ENCODE measurements at places on chromosomes 2 and 18.

DNA sequence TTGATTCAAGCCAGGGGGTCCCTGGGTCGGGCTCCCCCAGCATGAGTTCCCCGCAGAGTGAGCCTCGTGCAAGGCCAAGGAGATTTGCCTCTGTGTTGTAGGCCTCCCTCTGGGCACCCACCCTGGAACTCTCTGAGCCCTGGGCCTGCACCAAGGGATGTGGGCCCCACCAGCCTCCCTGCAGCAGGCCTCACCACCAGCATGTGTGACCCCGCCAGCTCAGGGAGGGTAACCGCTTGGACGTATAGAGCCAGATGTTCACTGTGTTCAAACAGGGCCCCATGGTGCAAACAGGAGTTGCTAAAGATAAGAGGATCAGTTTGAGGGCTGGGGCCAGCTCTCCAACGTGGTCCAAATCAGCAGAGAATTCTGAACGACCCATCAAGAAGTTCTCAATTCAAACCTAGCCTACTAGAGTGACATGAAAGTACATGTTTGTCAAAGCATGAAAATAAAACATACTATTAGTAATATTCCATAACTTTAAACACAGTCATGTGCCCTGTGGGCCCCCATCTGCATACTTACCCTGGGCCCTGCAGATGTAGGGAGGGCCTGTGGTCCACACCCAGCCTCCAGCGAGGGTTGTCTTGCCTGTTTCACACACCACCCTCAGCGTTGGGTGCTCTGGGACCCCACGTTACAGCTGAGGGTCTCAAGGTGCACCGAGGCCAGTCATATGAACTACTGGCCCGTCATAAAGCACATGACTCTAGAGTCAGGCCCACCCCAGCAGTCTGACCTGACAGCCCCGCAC is 5.5 kb upstream of the TUBB6 start:
- no peaks in the 10 kb centered on the region for H3K36me3 ChIP-seq
- peak; percentile 77 for DNase-seq
- H3K4me3 ChIP-seq = no peak overlapping the region
- H3K4me1 ChIP-seq = peaks cover 5% of the 10 kb centered on the region
- H3K27me3 ChIP-seq = peaks cover 8% of the 10 kb centered on the region
- no peak overlapping the region for H3K27ac ChIP-seq

- H3K4me1 ChIP-seq = no peaks in the 10 kb centered on the region
- no peaks in the 10 kb centered on the region for H3K27me3 ChIP-seq
- no peak for DNase-seq
- no peak overlapping the region for H3K27ac ChIP-seq
- H3K36me3 ChIP-seq = no peaks in the 10 kb centered on the region
Measured at GRCh38 chr2:6783238-6783614, 82.5 kb downstream of the CMPK2 start.

DNA sequence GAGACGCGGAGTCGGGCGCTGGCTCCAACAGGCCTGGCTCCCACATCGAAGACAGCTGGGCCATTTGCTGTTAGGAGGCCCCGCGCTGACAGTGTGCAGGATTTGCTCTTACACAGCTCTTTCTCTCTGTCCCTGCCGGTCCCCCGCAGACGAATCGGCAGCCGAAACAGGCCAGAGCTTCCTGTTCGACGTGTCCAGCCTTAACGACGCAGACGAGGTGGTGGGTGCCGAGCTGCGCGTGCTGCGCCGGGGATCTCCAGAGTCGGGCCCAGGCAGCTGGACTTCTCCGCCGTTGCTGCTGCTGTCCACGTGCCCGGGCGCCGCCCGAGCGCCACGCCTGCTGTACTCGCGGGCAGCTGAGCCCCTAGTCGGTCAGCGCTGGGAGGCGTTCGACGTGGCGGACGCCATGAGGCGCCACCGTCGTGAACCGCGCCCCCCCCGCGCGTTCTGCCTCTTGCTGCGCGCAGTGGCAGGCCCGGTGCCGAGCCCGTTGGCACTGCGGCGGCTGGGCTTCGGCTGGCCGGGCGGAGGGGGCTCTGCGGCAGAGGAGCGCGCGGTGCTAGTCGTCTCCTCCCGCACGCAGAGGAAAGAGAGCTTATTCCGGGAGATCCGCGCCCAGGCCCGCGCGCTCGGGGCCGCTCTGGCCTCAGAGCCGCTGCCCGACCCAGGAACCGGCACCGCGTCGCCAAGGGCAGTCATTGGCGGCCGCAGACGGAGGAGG is 3.5 kb downstream of the GDF7 start:
- peaks cover 3% of the 10 kb centered on the region for H3K36me3 ChIP-seq
- H3K4me3 ChIP-seq = no peak overlapping the region
- no peak overlapping the region for H3K27ac ChIP-seq
- peaks cover 31% of the 10 kb centered on the region for H3K4me1 ChIP-seq

- no peaks in the 10 kb centered on the region for H3K4me1 ChIP-seq
- no peak for DNase-seq
- H3K4me3 ChIP-seq = no peak overlapping the region
- H3K27me3 ChIP-seq = no peaks in the 10 kb centered on the region
- no peaks in the 10 kb centered on the region for H3K36me3 ChIP-seq
- no peak overlapping the region for H3K27ac ChIP-seq
Measured at GRCh38 chr18:42480441-42480840, 525.4 kb downstream of the PIK3C3 start.

DNA sequence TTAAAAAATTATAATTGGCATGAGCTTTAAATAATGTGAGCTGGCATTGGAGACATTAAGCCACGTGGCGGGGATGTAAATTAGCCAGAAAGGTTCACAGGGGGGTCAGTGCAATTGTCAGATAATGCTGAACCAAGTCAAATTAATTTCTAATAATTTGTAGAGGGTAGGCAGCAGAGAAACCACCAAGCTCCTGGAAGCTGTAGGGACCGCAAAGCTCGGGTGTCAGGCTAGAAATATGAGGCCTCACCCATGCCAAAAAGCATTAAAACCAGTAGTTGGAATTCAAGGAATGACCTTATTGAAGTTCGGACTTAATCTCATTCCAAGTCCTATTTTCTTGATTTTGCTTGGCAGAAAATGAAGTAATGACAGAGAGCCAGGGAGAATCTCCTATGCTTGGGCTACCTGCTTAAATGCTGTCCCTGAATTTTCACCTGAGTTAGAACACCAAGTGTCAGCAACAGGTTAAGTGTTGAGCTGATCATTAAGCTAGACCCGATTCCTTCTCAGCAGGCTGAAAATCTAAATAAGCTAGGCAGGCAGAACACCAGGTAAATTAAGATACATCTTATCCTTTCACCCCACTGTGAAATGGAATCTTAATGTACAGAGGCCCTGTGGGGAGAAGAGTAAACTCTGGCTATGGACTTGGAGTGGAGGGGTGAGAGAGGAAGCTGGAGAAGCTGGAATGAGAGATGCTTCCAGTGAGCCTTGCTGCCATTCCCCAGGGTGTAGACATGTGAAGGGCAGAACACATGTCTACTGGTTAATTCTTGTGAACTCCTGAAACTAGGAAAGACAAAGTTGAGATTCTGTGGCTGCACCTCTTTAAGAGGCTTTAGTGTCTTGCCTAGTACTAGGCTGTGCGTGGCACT is 520.0 kb downstream of the SLC4A3 start:
- no peak overlapping the region for H3K4me3 ChIP-seq
- no peak for DNase-seq
- H3K36me3 ChIP-seq = no peaks in the 10 kb centered on the region
- H3K27me3 ChIP-seq = no peaks in the 10 kb centered on the region

GRCh38 chr2:234745347-234745746 is 206.5 kb upstream of the SH3BP4 start:
- no peaks in the 10 kb centered on the region for H3K27me3 ChIP-seq
- H3K4me1 ChIP-seq = no peaks in the 10 kb centered on the region
- DNase-seq = no peak
- H3K36me3 ChIP-seq = no peaks in the 10 kb centered on the region
- no peak overlapping the region for H3K27ac ChIP-seq

DNA sequence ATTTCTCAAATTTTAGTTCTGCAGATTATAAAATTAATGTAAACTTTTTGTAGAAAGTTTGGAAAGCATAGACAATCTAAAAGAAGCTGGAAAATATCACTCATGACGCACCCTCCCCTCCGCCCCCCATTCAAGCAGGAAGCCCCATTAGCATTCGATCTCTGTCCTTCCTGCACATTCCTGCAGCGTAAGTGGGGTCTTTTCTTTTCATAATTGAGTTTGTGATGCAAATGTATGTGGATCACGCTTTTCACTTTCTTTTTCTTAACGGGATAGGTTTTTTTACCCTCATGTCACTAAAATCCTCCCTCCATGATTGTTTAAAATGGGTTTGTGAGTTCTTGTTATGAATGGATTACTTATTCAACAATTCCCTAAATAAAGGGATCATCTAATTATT is 181.7 kb upstream of the HDAC4 start:
- no peaks in the 10 kb centered on the region for H3K27me3 ChIP-seq
- H3K4me3 ChIP-seq = no peak overlapping the region
- no peaks in the 10 kb centered on the region for H3K36me3 ChIP-seq

GRCh38 chr18:13539050-13539449 is 187.3 kb downstream of the FAM210A start:
- no peaks in the 10 kb centered on the region for H3K27me3 ChIP-seq
- no peak overlapping the region for H3K4me3 ChIP-seq
- peak overlapping the region; percentile 74 for H3K27ac ChIP-seq
- H3K36me3 ChIP-seq = no peaks in the 10 kb centered on the region
- peak; percentile 10 for DNase-seq

- DNase-seq = peak; percentile 97
- H3K4me1 ChIP-seq = no peaks in the 10 kb centered on the region
- H3K27ac ChIP-seq = peak within 1 kb of the TSS; percentile 82
- peaks cover 11% of the 10 kb centered on the region for H3K36me3 ChIP-seq
Measured at GRCh38 chr2:73779467-73780236, at the start of gene DUSP11. Gene DUSP11, minus strand, starts transcription at chr2:73780103. Its CDS starts 129 bp downstream, at chr2:73779974.

GRCh38 chr2:197615016-197615652 is 60.3 kb downstream of the RFTN2 start:
- H3K27ac ChIP-seq = no peak overlapping the region
- no peaks in the 10 kb centered on the region for H3K4me1 ChIP-seq
- H3K27me3 ChIP-seq = no peaks in the 10 kb centered on the region
- DNase-seq = no peak
- H3K36me3 ChIP-seq = no peaks in the 10 kb centered on the region

DNA sequence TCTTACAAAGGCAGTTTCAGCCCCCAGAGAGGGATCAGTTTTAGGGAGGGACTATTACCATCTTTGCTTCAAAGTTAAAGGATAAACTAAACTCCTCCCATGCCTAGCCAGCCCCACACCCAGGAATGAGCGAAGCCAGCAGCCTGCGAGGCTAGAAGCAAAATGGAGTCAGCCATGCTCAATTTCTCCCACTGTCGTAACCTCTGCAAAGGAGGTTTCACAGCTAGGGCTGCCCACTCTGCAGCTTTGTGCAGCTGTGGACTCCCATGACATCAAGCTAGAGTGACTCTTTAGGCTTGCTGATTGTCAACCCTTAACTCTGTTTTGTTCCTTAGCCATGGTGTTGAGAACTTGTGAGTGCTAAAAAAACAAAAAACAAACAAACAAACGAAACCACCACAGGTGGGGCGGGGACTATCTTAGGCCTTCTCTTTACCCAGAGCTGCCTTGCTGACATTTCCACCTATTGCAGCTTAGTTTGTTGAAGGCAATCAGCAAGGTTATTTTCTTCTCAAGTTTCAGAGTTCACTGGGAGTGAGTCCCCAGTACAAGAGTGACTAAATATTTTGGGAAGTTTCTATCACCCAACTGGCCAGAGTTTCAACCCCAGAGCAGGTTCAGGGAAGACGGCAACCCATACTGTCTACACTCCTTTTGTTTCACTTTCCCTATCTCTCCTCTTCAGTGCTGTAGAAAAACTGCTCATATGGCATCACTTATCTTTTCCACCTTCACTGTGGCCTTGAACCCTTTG is 592.1 kb downstream of the XIRP2 start:
- H3K4me3 ChIP-seq = no peak overlapping the region
- no peaks in the 10 kb centered on the region for H3K4me1 ChIP-seq
- H3K27me3 ChIP-seq = no peaks in the 10 kb centered on the region
- no peak for DNase-seq
- no peaks in the 10 kb centered on the region for H3K36me3 ChIP-seq

DNA sequence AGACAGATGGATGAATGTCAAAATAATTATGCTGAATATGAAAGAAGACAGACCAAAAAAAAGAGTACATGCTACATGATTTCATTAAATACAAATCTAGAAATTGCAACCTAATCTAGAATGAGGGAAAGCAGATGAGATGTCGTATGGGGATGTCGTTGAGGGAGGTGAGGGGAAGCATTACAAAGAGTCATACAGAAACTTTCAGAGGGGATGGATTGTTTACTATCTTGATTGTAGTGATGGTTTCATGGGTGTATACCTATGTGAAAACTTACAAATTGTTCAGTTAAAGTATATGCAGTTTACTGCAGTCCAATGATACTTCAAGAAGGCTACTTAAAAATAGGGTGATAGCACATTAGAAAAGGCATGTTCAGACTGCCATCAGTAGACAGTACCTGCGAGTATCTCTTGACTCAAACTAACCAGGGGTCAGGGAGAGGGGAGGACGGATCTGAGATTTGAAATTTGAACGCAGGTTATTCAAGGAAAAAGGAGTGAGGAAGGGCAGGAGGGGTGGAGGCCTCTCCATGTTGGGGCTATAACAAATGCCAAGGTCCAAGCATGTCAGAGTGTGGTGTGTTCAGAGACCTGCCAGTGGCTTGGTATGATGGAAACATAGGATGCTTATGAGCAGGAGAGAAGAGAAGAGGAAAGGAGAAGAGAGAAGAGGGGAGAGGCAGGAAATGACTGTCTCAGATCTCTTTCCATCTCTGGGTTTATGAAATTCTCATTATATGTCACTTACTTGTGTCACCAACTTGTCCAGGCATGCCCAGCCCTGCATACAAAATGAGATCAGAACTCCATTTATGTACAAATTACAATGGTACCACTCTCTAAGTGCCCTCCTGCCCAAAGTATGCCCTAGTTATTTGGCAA is 257.3 kb upstream of the CXCR4 start:
- no peaks in the 10 kb centered on the region for H3K36me3 ChIP-seq
- no peak overlapping the region for H3K27ac ChIP-seq
- H3K4me3 ChIP-seq = no peak overlapping the region
- H3K27me3 ChIP-seq = no peaks in the 10 kb centered on the region

DNA sequence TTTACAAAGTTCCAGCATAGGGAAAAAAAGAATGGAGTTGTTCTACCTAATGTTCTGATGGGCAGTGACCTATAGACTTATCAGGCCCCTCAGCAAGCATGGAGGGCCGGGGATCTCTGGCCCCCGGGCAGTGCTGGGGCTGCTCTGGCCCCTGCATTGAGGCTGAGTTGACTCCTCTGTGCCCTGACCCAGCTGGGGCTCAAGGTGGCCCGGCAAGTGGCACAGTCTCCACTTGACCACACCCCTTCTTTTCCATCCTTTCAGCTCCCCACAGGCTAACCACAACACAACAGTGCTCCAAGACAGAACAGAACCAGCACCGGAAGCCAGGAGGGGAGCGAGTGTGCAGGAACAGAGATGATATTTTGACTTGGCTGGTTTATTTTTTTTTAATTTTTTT is 19.9 kb downstream of the TOGARAM2 start:
- no peak overlapping the region for H3K27ac ChIP-seq
- peaks cover 3% of the 10 kb centered on the region for H3K27me3 ChIP-seq
- H3K36me3 ChIP-seq = no peaks in the 10 kb centered on the region
- H3K4me1 ChIP-seq = no peaks in the 10 kb centered on the region

Measured in liver (tissue), 10 donors.